ENCODE measurements at places on chromosomes 2 and 18.
A peak's percentile ranks its signal among the peaks of the same experiment; 100 is the strongest.

DNA sequence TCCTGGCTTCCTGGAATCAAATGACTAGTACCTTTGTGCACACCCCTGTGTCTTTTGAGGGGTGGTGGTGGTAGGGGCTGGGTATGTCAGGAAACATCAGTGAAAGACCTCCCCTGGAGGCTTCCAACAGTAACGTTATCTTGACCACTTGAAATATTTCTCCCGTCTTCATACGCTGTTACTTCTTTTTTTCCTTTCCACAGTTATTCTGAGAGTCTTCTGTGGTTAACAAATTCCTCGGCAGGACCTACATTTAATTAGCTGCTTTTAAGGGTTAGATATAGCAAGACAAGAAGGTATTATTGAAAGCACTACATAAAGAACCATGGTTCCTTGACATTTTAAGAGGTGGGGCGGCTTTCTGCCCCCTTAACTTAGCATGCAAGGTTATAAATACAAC is 34.6 kb downstream of the UGP2 start:
- DNase-seq: no peak

DNA sequence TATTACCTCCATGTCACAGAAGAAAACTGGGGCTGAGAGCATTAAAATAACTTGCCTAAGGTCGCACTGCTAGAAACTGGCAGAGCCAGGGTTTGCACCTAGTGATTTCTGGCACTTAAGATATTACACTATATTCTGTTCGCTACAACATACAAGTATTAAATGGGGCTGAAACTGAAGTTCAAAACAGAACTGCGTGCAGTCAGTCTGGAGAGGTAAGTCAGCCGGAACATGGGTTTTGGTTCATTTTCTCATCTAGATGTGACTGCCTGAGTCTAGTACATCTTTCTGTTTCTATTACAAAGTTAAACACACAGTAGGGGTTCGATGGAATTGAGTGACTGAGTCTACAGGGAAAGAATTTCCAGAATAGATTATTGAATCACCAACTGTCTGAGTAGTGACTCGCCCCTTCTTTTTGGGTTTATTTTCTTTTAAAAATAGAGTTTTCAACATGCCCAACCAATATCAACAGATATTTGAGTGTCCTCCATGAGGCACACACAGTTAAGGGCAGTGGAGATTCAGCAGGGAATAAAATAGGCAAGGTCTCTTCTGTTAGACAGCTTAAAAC is 150.8 kb downstream of the RNF152 start:
- DNase-seq: no peak

DNA sequence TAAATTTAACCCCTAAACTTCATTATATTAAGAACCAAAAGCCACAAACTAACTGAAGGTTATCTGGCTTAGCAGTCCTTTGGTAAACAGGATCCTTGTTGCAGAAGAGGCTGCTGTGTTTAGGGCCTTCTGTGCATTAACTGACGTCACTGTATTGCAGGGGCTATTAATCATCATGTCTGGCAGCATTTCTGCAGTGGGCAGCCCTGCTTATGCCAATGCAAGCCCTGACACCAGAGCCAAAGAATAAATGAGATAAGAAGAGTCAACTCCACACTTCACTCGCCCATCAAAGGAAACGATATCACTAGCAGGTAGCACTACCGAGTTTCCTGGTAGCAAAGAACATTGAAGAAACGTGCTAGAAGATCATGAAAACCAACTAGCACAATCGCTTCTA is 110.6 kb downstream of the PLEKHM3 start:
- DNase-seq: no peak

- peak; percentile 76 for DNase-seq
Observed at GRCh38 chr2:198374375-198375082, 570.1 kb downstream of the PLCL1 start.

DNA sequence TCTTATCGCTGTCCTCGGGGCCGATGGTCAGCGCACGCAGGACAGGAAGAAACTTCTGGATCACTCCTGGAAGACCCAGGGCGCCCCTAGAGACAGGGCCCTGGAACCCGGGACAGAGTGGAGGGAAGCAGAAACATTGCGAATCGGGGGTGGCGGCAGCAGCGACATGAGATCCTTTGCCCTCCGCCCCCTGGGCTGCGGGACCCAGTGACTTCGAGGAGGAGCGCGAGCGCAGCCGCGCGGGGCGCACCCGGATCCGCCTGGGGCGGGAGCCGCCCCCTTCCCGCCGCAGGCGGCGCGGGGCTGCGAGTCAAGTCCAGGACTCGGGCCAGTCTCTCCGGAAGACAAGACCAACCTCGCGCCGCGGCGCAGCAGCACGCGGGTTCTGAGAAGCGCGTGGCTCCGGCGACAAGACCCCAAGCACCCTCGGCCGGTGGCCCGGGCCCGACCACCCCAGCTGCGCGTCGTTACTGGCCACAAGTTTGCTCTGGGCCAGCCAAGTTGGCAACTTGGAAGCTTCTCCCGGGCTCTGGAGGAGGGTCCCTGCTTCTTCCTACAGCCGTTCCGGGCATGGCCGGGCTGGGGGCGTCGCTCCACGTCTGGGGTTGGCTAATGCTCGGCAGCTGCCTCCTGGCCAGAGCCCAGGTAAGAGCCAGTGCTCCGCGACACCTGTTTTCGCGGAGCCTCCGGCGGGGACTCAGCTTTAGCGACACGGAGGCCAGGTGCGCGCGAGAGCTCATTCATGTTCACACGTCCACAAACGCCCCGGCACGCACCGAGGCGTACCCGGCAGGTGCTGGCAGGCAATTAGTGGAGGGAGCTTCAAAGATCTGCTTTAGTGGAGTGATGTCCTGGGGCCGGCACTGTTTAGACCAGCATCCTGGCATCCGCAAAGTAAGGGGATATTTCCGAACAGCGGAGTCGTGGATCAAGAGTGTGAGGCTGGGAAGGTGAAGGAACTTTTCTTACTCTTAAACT is at the start of gene PTH2R:
Gene PTH2R (plus strand): TSS at position 319 of the 978 bp plus-strand sequence. CDS start 252 bp downstream, at position 571.
- DNase-seq: peak; percentile 6

GRCh38 chr18:3852321-3852720 is 402.3 kb downstream of the TGIF1 start:
- DNase-seq: no peak

DNA sequence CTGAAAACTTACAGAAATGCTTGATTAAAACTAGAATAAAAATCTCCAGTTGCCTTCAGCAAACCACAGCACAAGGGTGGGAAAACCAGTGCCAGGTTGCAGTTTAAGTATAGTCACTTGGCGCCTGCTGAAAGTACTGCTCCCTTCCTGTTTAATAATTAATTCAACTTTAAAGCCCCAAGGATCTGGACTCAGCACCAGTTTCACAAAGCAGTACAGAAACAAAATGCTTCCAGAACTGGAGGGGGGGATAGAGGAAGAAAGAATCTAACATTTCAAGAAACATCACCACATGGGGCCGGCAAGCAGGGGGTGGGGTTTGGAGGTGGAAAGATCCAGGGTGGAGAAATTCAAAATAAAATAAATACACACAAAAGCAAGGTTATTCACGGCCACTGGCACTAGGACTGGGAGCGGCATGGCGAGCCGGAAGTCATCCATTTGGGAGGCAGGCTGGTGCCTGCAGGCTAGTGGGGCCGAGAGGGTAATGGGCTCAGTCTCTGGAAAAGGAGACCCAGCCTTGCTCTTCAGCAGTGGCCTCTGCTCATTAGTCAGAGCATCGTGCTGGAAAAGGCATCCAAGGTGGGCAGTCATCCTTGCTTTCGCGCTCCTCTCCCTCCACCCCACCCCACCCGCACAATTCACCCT is 85.8 kb downstream of the POU3F3 start:
- DNase-seq: no peak

DNA sequence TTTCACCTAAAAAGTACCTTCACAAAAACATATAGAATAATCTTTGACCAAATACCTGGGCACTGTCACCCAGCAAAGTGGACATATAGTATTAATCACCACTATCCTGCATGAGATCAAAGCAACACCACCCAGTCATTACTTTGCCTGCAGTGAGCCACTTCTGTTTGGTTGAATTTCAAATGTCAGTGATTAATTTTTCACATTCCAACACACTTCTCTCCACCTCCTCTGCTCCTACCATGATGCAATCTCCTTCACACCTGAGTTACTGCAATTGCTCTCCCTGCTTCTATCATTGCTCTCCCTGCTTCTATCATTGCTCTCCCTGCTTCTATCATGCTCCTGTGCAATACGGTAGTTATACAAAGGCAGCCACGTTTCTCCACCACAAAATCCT is 106.1 kb upstream of the NETO1 start:
- no peak for DNase-seq
